ENCODE measurements at places on chromosomes 6 and 20.

- DNase-seq, result no peak
These were observed 487.0 kb upstream of the BTBD3 start for GRCh38 chr20:11430652-11431051.

DNA sequence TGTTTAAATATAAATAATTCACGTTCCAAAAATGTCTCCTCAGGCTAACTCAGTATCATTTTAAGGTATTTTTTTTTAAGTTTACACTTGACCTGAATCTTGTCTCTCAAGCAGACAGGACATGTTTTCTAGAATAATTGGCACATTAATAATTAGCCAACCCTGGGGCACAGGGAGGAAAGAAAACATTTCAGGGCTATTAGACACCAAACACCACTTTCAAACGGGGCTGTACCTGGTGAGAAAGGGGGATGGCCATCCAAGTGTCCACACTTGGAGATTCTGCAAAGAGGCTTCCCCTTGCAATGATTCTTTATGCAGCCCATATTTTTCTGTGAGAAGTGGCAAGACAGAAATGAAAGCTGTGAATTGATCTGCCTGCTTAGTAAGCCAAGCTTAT lies 560.8 kb downstream of the CD109 start:
- DNase-seq, result no peak

DNA sequence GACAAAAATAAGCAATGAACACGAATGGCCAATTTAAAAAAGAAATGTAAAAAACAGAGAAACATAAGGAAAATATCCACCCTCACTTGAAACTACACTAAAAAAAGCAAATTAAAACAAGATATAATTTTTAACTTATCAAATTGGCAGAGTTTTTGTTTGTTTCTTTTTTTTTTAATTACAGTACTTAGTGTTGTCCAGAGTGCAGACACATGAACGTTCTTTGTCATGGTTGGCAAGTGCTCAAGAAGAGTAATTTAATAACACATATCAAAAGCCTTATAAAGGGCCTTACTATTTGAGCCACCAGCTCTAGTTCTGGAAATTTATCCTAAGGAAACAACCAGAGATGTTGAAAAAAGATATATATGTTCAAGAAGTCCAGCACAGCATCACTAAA lies 142.3 kb downstream of the ATXN1 start:
- DNase-seq, result no peak

- DNase-seq, result no peak
These were observed 71.8 kb downstream of the MTHFD1L start for GRCh38 chr6:150937132-150937906.

DNA sequence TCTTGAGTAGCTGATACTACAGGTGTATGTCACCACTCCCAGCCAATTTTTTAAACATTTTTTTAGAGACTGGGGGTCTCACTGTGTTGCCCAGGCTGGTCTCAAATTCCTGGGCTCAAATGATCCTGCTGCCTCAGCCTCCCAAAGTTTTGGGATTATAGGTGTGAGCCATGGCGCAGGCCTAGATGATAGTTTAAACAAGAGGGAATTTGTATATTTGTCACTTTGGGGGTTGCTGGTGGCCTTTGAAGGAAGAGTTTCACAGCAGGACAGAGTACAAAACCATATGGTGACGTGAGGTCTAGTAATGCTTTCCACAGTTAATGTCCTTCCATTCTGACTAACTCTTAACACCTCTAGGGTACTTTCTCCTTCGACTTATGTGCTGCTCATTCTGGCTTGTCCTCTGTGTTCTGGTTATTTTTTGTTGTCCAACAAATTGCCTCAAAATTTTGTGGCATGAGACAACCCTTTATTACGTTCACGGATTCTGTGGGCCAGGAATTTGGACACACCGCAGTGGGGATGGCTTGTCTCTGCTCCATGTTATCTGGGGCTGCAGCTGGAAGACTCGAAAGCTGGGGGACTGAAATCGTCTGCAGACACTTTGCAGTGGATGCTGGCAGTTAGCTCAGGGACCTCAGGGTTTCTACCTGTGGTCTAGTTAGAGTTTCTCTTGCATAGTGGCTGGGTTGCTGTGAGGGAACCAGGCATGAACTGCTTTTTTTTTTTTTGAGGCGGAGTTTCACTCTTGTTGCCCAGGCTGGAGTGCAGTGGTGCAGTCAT lies 23.0 kb upstream of the IER3 start:
- no peak for DNase-seq

DNA sequence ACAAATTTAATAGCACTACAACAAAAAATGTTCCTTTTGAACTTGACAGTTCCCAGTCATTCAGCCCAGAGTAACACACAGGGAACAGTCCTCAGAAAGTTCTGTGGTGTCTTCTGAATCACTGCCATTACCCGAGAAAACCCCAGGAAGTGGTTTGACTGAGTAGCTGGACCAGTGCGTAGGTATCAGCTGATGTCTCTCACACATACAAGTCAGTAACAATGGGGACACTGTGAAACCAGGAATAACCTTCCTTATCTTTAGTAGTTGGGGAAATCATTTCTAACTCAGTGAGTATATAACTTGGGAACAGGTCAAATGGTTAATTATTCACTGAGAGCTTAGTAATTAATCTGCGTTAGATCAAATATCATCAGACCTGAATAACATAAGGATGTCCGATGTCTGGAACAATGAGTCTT lies 73.1 kb downstream of the HIVEP2 start:
- no peak for DNase-seq

- DNase-seq, result no peak
These were observed 108.4 kb downstream of the HUS1B start for GRCh38 chr6:548517-548916.

DNA sequence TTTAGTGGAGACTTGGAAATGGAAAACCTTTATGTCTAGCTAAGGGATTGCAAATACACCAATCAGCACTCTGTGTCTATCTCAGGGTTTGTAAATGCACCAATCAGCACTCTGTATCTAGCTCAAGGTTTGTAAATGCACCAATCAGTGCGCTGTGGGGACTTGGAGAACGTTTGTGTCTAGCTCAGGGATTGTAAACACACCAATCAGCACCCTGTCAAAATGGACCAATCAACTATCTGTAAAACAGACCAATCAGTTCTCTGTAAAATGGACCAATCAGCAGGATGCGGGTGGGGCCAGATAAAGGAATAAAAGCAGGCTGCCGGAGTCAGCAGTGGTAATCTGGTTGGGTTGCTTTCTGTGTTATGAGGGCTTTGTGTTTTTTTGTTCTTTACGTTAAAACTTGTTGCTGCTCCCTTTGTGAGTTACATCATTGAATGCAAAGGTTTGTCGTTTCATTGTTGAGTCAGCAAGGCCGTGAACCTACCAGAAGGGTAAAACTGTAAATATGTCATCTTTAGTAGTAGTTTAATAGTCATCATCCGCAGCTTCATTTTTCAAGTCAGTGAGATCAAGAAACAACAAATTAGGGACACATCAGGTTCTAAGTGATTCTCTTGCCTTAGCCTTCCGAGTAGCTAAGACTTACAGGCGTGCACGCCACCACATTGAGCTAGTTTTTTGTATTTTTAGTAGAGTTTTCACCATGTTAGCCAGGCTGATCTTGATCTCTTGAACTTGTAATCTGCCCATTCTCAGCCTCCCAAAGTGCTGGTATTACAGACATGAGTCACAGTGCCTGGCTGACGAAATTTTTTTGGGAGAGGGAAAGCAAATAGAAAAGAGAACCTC lies 22.7 kb upstream of the NUP153 start:
- DNase-seq, result no peak

DNA sequence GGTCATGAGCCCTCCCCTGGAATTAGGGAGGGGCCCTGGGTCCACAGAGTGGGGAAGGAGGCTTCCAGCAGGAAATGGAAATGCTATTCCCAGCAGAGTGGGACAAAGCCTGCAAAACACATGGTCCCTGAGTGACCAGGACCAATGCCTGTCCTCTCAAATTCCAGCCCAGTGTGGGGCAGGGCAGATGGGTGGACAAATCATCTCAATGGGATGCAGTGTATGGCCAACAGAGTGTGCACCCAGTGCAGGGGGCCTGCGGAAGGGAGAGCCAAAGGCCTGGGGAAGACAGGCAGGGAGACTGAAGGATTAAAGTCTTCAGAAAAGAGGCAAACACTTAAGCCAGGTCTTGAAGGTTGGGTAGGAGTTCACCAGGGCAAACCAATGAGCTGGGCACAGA lies 28.7 kb upstream of the PHACTR3 start:
- no peak for DNase-seq

DNA sequence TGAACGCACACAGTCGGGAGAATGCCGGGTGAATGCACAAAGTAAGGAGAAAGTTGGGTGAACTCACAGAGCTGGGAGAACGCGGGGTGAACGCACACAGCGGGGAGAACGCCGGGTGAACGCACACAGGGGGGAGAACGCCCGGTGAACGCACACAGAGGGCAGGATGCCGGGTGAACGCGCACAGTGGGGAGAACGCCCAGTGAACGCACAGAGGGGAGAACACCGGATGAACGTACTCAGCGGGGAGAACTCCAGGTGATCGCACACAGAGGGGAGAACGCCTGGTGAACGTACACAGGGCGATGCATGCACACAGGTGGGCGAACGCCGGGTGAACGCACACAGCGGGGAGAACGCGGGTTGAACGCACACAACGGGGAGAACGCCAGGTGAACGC lies 57.4 kb downstream of the RNASET2 start:
- no peak for DNase-seq

DNA sequence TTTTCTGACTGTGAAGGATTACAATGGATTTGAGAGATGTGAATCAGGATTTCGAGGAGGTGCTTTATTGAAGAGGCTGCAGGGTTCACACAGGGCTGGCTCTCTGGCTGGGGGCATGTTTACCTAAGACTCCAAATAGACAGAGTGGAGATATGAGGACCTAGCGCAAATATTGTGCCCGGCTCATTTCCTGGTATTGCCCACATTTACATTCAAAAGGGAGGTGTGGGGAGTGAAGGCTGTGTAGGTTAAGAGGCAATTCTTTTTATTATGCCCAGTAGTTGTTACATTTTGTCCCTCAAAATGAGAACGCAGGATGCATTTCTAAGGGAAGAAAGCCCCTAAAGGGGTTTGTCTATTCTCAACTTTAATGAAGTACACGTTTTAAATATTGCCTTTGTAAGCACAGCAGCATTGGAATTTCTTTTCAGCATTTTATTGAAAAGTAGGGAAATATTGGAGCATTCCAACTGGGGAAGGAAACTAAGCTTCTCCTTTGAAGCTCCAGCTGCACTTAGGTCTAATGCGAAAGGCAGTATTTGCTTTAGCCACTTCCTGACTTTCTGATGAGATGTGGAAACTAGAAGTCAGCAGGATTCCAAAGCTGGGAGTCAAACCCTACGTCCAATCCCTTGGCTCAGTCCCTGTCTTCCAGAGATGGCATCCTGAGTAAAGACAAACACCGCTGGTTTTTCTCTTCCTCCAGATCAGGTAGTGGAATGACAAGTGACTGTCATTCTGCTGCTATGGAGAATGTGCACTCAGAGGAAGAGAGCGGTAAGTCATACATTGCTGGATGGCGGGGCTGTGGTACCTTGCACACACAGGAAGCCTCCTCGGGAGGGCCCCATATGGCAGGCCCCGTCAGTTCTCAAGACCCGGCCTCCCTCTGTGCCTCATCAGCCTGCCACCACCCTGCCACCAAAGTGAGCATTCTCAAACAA lies 70.7 kb downstream of the MYB start:
- DNase-seq, result no peak

GRCh38 chr6:128139519-128139918 lies 238.7 kb upstream of the THEMIS start:
- DNase-seq, result no peak

DNA sequence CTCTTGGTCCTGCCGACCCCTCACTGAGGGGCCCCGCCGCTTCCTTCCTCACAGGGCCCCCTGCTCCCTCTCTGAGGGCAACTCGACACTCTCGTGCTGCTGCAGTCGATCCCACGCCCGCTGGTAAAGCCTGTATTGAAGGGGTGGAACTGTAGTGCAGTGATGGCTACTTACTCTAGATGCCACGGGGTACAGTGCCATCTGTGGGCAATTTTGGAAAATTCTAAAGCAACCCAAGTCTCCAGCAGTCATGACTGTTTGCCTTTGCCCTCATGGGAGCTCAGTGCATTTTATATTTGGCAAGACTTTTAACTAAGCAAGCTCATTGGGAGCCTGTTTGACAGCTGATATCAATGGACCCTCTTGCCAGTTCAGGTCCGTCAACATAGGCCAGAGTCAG lies 6.5 kb upstream of the C6orf136 start:
- DNase-seq, result no peak

DNA sequence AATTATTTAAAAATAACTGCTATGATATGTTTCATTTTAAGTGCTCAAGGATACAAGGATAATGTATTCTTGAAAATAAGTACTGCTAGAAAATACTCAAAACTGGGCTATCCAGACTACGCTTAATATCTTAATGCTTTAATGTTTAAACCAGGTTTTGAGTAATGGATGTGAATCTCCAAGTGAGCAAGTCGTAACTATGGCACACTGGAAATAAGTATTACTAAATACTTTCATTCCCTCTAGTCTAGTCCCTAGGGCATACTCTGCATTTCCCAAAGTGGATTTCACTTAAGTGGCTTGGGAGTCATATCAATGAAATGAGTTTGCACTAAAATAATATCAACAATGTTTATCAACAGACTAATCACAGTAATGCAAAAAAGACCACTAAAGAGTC lies 48.1 kb downstream of the HMGCLL1 start:
- DNase-seq, result no peak

GRCh38 chr6:100462706-100463629 lies 1.8 kb downstream of the SIM1 start:
- DNase-seq, result no peak

GRCh38 chr20:36957875-36958667 lies 6.6 kb upstream of the SAMHD1 start:
- no peak for DNase-seq

DNA sequence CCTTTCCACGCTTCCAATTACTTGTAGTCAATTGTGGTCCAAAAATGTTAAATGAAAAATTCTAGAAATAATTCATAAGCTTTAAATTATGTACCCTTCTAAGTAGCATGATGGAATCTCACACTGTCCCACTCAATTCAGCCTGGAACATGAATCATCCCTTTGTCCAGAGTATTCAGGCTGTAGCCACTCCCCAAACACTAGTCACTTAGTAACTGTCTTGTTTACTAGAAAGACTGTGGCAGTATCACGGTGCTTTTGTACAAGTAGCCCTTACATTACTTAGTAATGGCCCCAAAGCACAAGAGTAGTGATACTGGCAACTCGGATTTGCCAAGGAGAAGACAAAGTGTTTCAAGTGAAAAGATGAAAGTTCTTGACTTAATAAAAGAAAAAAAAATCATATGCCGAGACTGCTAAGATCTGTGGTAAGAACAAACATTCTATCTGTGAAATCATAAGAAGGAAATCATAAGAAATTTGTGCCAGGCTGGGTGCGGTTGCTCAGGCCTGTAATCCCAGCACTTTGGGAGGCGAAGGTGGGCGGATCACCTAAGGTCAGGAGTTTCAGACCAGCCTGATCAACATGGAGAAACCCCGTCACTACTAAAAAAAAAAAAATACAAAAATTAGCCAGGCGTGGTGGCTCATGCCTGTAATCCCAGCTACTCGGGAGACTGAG lies 168.5 kb upstream of the SIM1 start:
- DNase-seq, result no peak

GRCh38 chr6:116866281-116866871 lies 10.7 kb upstream of the RFX6 start:
- no peak for DNase-seq

Data from ureter (tissue), 1 donor.